Breast epithelium (tissue), 4 donors: ENCODE measurements at places on chromosomes 7 and 10.

- DNase-seq: no peak
Observed at GRCh38 chr10:133019191-133019590, 68.5 kb upstream of the ADGRA1 start.

- no peak for DNase-seq
Observed at GRCh38 chr10:31395695-31396094, 76.7 kb downstream of the ZEB1 start.

- DNase-seq: no peak
Observed at GRCh38 chr7:32256811-32257210, 186.6 kb upstream of the PDE1C start.

DNA sequence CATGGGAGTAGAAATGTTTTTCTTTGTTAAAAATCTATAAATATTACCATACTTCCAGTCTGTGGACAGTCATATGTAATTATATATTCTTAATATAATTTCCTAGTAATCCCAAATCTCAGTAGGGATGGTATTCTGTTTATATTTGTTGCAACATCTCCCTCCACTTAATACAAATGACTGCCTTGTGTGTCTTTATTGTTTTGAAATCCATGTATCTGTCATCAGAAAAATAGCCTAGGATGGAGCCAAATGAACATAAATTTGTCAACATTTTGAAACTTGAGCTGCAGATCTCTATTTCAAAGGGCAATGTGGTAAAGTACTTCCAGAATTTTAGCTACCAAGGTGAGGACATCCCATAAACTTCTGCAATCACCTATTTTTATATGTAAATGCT lies 290.7 kb downstream of the TSPAN12 start:
- no peak for DNase-seq

- no peak for DNase-seq
Observed at GRCh38 chr7:76352193-76352592, 6.6 kb downstream of the YWHAG start.

- DNase-seq: no peak
Observed at GRCh38 chr7:135645296-135645904, 16.9 kb upstream of the STMP1 start.

DNA sequence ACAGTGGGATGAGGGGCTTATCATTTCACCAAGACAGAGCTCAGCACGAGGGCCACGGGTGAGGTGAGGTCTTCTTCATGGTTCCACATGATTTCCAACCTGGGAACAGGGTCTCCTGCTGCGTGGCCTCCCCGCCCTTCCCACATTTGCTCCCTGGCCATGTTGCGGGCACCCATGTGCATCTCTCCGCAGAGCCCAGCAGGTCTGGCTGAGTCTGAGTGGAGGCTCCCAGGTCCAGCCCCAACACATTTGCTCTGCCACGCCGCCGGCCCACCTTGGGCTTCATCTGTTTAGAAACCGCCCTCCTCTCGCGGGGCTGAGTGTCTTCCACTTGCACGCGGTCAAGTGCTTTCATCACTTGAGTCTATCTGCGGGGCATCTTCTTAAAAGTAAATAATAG lies 14.8 kb upstream of the PRKAR1B start:
- DNase-seq: no peak

DNA sequence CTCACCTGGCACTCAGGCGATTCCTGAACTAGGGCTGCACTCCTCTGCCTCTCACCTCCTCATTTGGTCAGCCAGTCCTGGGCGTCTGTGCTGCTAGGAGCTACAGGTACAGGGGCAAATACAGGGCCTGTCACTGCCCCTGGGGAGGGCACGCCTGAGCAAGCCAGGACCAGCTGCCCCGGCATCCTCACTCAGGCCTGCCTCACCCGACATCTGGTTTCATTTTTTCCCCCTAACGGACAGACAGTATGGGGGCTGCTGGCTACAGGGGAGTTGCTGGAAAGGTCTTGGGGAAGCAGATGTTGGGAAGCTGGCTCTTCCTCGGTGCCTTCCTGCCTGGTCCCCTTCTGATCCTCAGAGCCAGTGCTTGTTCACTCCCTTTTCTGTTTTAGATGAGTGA lies 77.3 kb upstream of the PPIF start:
- DNase-seq: no peak

- DNase-seq: no peak
Observed at GRCh38 chr10:130742941-130743675, 568.4 kb downstream of the TCERG1L start.

DNA sequence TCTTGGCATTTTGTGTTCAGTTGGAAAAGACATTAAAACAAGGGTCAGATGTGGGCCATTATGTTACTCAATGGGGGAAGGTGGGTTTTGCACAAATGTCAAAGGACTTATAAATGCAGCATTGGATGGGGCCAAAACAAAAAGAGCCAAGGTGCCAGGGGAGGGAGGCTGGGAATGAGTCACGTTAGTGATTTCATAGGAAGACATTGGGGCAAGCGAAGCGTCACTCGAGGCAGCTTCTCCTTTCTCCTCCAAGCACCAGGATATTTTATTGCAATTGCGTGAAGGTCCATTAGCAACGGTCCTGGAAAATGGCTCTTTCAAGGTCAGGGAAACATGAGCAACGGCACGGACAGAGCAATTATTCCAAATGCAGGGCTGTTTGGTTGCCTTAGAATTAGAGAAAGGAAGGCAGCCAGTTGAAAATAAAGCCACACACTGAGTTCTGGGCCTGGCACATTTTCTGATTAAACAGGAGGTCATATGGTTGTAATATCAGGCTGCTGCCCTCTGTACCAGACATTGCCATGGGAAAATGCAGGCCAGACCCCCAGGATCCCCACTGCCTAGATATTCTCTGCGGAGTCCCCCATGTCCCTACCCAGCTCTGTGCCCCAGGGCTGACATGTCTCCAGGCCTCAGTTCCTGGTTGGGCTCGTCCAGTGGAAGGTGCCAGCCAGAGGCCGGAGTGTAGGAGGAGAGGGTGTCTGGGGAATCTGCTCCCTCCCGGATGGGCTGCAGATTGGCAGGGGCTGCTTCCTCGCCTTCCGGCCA lies 63.3 kb upstream of the NANOS1 start:
- no peak for DNase-seq

DNA sequence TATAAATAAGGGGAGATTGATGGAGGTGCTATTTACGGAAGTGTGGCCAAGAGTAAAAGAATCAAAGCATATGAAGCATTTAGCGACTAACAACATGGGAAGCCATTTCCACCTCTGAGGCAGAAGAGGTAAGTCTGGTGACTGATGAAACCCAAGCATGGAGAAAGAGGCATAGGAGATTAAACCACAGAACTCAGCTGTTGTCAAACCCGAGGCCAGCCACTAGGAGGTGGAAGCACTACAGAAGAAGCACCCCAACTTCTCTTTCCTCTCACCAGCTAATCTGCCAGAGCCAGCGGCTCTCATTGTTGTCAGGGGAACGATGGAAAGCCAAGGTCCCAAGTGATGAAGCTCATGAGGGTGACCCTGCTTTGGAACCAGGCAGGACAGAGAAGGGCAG lies 19.6 kb upstream of the CNTNAP2 start:
- no peak for DNase-seq

DNA sequence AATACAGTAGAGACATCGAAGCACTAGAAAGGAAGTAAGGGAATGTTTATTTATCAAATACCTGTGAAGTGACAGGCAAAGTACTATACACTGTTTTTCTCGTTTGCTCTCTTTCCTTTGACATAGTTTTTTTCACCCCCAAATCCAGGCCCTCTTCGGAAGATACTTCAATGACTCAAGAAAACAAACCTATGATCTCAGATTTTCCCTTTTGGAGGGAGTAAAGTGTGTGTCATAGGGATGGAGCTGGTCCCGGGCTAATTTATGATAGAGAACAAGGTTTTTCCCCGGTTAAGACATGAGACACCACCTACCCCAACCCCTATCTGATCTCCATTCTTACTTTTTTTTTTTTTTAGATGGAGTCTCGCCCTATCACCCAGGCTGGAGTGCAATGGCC lies 61.7 kb downstream of the MAP3K8 start:
- DNase-seq: no peak

- no peak for DNase-seq
Observed at GRCh38 chr10:66910671-66911070, 15.2 kb upstream of the LRRTM3 start.

GRCh38 chr7:56810466-56810865 lies 321.8 kb downstream of the ZNF479 start:
- no peak for DNase-seq

DNA sequence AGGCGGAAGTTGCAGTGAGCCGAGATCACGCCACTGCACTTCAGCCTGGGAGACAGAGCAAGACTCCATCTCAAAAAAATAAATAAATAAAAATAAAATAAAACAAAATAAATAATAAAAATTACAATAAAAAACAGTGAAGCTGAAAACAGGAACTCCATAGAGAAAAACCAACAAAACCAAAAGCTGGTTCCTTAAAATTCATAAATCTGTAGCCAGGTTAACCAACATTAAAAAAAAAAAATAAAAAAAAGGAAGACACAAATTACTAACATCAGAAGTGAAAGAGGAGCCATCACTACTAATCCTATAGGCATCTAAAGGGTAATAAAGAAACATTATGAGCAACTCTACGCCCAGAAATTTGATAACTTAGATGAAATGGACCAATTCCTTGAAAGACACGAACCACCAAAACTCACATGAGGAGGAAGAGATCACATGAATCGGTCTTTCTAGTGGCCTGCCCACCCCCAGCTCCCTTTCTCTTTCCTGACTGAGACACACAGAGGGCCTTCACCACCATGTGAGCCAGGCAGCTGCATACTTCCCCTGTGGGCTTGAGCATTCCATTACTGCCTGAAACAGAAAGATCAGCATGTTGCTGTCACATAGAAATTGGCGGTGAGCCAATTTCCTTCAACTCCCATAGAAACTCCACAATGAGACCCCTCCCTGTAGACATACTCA lies 208.7 kb downstream of the MAD1L1 start:
- no peak for DNase-seq

DNA sequence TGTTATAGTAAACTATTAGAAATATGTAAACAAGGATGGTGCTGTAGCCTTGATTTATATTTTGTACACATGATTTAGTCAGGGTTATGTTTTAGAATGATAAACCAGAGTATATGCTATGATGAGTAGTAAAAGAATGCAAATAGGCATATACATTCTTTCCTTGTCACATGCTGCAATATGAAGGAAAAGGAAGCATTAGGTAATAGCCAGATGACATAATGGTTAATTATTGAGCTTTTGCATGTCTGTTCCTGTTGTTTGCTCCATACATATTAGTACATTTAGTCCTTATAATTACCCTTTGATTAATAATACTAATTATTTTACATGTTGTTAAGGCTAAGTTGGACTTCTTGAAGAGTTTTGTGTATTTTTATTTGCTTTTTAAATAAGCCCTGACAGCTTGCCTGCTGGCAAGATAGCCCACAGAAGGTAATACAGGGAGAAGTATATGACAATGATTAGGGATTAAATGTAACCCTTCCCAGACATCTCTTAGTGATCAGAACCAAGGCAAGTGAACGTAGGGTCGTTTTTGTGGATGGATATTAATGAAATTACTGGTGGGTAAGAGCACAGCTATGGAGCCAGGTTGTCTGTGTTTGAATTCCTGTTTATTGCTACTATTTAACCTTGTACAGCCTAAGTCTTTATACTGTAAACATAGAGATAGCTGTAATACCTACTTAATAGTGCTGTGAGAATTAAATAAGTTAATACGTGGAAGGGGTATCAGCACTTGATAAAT lies 68.4 kb downstream of the PHTF2 start:
- no peak for DNase-seq

GRCh38 chr7:45684910-45685618 lies 110.9 kb downstream of the ADCY1 start:
- peak; percentile 28 for DNase-seq

DNA sequence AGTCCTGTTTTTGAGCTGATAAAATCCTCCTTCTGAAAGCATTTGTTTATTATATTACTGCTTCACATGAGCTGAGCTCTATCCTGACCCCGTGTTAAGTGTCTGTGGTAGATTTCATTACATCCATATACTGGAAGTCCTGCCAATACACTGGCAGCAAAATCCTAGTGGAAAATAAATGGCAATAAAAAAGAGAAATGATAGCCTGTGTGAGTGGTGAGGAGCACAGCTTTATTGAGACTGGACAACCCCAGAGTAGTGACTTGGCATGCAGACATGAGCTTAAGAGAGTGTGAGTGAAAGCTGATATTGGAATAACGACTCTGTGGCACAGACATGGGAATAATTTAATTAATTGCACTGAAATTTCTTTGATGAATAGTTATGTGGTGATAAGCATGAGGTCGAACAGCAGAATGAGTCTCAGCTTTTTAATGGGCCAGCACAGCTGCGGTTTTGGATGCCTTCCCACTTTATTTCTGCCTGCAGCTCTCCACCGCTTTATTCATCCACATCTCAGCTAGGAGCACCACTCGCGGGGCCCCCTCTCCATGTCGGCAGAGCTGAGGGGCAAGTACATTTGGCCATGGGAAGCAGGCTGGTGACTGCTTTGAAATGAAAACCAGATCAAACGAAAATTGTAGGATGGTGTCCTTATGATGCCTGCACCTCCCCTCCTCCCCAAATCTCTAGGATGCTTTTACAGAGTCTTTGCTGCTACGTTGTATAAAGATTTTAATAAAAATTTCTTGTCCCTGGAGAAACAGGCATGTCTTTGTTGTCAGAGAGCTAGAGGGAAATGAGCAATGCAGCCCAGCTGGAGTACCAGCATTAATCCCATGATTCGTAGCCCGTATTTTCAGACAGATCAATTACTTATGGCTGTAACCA lies 494.3 kb downstream of the AUTS2 start:
- no peak for DNase-seq

- no peak for DNase-seq
Observed at GRCh38 chr7:38700116-38700515, 68.9 kb upstream of the AMPH start.

GRCh38 chr10:61248013-61248412 lies 205.2 kb downstream of the TMEM26 start:
- no peak for DNase-seq

- DNase-seq: no peak
Observed at GRCh38 chr7:85781606-85782005, 594.8 kb upstream of the SEMA3D start.

DNA sequence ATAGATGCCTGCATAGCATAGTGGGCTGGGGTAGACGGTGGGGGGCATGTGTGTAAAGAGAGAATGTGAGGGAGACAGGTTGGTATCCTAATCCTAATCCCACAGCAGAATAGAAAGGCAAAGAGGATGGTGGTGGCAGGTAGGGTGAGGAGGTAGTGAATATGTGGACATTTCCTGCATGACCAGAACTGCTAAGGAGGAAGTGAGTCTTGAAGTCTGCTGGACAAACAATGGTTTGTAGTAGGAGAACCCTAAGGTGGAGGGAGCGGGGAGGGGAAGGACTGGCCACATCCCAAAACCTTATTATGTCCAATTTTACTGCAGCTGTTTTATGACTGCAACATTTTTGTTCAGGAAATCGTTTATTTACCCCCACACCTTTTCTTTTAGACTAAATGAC lies 279.7 kb downstream of the AUTS2 start:
- no peak for DNase-seq
